ENCODE measurements at places on chromosomes 2 and 18. TPM values are rescaled to one million over a fixed set of nuclear protein-coding genes. Genes with fewer than 3 reads are reported as not detected.
A peak's percentile ranks its signal among the peaks of the same experiment; 100 is the strongest.

The ELOA2 gene
- not detected for total RNA-seq

The KCNK3 gene
- total RNA-seq, result 2.3 TPM

The NMUR1 gene
- not detected for total RNA-seq

GRCh38 chr2:196640031-196640548 lies 575 bp downstream of the CCDC150 start:
- DNase-seq, result no peak

- peak; percentile 79 for DNase-seq
These were observed 108.3 kb upstream of the LRATD1 start for GRCh38 chr2:14524041-14524802.

- DNase-seq, result no peak
These were observed 69.1 kb downstream of the CWC22 start for GRCh38 chr2:179938026-179938425.

The DYNAP gene
- not detected for total RNA-seq

The IL1F10 gene
- not detected for total RNA-seq

DNA sequence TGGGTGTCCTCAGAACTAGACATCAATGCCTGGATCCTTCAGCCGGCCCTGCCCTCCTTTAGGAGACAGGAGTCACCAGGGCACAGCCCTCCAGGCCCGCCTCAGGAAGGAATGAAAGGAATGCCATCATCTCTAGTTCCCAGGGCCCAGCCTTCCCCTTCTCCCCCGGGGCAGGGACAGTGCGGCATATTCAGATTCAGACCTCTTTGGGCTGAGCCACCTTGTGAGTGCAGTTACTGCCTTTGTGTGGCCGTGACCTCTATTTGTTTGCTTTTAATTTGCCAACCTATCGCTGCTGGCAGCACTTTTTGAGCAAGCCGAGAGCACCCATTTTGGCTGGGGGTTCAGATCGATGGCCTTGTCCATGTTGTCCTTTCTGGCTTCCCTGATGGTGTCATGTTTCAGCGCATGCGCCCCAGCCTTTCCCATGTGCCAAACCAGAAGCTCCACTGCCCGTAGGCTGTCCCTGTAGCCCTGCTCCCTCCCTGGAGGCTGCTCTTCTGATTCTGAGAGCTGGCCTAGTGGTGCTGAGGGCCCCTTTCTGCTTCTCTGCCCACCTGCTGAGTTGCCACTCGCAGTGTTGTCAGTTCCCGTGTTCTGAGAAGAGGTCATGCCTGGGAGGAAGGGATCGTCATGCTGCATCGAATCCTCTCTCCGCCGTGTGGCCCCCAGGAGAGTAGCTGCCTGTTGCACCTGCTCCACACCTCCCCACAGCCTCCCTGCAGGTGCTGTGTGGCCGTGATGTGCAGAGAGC lies 10.9 kb downstream of the ANKRD23 start:
- DNase-seq, result no peak

DNA sequence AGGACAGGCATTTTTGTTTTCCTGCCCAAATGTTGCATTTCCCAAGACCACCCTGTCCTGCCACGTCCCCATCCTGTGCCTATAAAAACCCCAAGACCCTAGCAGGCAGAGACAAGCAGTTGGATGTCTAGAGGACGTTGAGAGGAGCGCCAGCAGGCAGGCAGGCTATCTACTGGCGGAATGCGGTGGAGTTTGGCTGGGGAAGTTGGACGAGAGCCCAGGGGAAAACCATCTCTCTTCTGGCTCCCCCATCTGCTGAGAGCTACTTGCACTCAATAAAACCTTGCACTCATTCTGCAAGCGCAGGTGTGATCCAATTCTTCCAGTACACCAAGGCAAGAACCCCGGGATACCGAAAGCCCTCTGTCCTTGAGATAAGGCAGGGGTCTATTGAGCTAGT lies 72.5 kb downstream of the ARL6IP6 start:
- DNase-seq, result no peak

DNA sequence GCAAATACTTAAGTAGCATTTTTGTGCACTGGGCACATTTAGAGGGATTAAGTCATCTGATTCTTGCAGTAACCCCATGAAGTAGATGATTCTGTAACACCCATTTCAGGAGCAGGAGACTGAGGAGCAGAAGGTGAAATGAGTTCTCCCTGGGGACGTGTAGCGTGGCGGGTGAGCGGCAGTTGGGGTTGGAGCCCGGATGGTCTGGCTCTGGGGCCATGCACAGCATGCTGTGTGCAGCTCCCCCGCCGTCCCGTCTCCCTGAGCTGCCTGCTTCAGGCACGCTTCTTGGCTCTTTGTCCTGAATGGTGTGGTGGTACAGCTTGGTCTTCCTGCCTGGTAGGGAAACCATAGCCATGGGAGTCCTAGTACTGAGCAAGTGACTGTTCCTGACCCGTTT lies 32.4 kb downstream of the INPP4A start:
- no peak for DNase-seq

GRCh38 chr2:30627151-30627550 lies 180.1 kb downstream of the CAPN13 start:
- no peak for DNase-seq

GRCh38 chr18:24736662-24737330 lies 276.4 kb downstream of the HRH4 start:
- no peak for DNase-seq

The TMEM37 gene
- total RNA-seq, result not detected

- DNase-seq, result peak; percentile 91
These were observed 24.4 kb downstream of the ZNF892 start for GRCh38 chr2:95231723-95232122.

GRCh38 chr2:80473796-80474195 lies 169.2 kb upstream of the LRRTM1 start:
- no peak for DNase-seq

The PPP1R1C gene
- 4.2 TPM for total RNA-seq

The TTL gene
- total RNA-seq, result 45.8 TPM

The RTP5 gene
- not detected for total RNA-seq

The ATP8B1 gene
- 12.5 TPM for total RNA-seq

DNA sequence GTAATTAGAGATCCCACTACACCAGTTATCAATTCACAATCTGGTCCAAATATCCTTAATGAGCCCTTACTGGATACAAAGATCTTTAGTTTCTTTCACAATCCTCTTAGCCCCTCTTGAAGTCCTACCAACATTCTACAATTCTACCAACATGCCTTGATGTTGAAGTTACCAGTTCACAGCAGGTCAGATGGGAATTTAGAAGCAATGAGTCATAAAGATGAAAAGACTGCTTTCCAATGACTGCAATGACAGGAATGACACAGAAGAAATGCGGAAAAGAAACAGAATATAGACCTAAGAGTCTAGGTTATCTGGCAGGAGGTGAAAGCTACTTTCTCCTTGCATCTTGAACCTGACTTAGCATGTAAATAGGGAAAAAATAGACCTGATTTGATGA lies 24.5 kb downstream of the RTTN start:
- peak; percentile 79 for DNase-seq

The CNDP1 gene
- total RNA-seq, result not detected

The SYT4 gene
- total RNA-seq, result not detected

DNA sequence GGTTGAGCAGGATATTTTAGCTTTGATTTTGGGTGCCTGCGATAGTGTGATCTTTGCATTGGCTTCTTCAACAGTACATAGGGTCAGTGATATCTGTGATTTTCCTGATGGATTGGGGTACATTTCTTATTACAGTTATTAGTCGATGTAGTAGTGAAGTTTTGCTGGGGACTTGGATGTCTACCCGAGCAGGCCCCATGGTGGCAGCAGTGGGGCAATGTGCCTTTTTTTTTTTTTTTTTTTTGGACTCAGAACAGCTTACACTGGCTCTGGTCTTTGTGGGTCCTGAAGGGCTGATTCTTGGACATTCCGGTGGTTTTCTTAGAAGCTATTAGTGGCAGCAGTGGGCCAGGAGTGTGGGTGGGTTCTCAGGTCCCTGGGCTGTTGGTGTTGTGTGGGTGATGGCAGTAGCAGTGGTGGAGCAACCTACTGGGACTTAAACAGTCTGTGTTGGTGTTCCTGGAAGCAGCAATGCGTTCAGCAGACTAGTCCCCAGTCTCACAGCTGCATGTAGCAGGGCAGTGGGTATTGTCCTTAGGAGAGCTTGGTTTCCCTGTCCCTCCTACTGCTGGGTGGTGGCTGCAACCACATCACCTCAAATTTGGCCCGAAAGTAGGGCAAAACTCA lies 53.7 kb upstream of the SLC4A10 start:
- peak; percentile 4 for DNase-seq

GRCh38 chr2:233426619-233427342 lies 72.5 kb downstream of the DGKD start:
- DNase-seq, result peak; percentile 94

GRCh38 chr2:133602538-133602937 lies 34.3 kb upstream of the NCKAP5 start:
- DNase-seq, result no peak

GRCh38 chr2:28855193-28855592 lies 14.9 kb downstream of the TRMT61B start:
- no peak for DNase-seq

The GKN1 gene
- total RNA-seq, result not detected

The MYO3B gene
- not detected for total RNA-seq

GRCh38 chr2:68404164-68404563 lies 39.1 kb downstream of the PLEK start:
- no peak for DNase-seq

GRCh38 chr2:128988967-128989366 lies 670.3 kb upstream of the HS6ST1 start:
- no peak for DNase-seq

DNA sequence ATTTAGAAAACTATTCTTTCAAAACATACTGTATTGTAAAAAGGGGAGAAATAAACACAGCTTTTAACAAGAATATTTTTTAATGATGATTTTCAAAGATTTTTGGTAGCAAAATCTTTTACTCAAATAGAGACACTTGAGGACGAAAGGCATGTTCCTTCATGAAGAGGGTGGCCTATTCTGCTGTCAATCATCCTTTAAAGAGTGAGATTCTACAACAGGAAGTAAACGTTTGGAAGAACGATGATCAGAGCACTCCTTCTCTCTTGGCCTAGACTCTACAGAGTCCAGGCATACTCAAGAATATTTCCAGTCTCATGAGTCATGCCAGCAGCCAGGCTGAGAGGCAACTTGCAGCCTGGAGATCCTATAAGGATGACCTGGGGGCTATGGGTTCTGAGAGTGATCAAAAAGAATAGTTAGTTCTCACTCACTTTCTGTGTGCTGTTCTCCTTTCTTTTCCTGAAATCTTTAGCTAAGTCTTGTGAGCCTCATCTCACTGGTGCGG lies 62.4 kb upstream of the TCF4 start:
- DNase-seq, result peak; percentile 69

The PDCD1 gene
- total RNA-seq, result not detected

The SLC9A4 gene
- total RNA-seq, result not detected

GRCh38 chr2:119104414-119104813 lies 54.1 kb downstream of the C1QL2 start:
- DNase-seq, result no peak

- DNase-seq, result peak; percentile 81
These were observed 30.0 kb downstream of the VIL1 start for GRCh38 chr2:218448934-218449333.

DNA sequence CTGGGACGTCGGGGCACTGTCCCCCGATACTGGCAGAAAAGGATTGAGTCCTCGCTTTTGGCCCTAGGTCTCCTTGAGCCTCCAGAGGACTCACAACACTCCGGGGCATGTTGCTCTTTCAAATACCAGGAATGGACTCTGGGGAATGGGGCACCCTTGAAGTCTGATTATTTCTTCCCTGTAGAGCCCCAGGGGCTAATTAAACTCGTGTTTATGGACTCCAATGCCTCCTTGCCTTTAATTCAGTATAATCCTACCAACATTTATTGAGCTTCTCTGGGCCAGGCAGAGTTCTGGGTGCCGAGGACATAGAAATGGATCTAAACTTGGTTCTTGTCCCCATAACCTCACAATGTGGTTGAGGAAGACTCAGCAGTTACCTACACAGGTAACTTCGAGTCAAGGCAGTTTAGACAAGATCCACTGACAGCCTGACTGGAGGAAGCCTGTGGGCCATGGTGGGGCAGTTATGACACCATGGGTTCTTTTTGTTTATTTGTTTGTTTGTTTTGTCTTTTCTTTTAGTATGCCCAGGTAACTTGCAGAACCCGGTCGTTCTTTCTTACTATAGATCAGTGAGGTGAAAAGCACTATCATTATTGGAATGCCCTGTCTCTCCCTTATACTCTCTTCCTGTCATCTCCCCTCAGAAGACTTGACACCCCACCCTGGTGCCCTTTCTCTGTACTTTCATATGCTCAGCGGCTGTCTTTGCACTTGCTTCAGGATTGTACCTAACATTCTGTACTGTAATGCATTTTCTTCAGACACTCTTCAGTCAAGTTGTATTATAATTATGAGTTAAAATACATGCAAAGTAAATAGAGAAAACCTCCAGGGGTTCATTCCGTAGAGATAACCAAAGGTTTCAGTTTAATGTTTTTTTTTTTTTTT lies 3.2 kb downstream of the CFLAR start:
- DNase-seq, result peak; percentile 72

DNA sequence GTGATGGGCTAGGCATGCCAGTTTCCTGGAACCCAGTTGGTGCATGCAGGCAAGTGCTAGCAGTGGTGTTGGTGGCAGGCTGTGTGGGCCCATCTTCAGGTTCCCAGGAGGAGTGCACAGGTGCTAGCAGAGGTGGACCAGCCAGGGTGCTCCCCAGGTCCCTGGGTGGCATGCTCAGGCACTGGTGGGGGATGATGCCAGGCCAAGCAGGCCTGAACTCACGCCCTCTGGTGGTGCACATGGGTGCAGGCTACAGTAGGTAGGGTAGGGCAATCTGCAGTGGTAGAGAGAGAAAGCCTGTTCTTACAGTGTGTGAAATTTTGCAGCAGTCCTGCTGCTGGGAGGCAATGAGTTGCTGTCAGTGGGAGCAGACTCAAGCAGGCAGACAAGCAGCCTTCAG lies 1651.8 kb downstream of the DPP10 start:
- DNase-seq, result no peak

- peak; percentile 5 for DNase-seq
These were observed 31.6 kb downstream of the MARCO start for GRCh38 chr2:118973542-118973951.

DNA sequence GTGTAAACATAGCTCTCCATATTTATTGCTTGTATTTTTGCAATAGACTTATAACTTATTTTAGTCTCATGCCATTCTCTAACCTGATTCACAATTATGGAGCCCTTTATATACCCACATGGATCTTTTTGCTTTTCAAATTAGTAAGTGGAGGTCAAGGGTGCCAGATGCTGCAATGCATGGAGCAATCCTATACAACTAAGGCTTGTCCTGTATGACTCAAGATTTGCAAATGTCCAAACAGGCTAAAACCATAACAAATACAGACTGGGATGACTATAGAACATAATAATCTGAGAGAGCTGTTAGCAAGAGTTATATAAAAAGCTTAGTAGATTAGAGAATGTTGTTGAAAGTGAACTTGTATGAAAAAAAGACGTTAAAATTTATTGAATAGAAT lies 690.4 kb upstream of the NRXN1 start:
- no peak for DNase-seq

GRCh38 chr18:62758591-62758990 lies 43.2 kb downstream of the PHLPP1 start:
- DNase-seq, result no peak

The ATOH8 gene
- total RNA-seq, result 7.2 TPM

DNA sequence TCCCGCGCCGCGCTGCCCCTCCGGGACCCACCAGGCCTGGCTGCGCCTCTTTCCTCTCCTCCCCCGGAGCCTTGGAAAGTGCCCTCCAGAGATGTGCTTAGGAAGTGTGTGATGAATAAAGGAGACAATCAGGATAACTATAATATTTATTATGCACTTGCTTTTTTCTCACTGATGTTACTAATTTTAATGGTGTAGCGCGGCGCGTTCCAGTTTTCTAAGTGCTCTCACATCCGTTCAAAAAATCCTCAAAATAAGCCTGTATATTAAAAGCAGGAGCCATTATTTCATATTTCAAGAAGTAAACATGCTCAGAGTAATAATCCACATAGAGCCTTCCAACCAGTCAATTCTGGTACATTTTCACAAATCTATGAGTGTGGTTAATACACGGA lies 941 bp upstream of the MPPE1 start:
- no peak for DNase-seq

- DNase-seq, result no peak
These were observed 42.3 kb downstream of the TRAK2 start for GRCh38 chr2:201408931-201409330.

Measured in RPMI7951 (cell line).